ENCODE measurements at places on chromosomes 13 and 19. TPM values are rescaled to one million over a fixed set of nuclear protein-coding genes. Genes with fewer than 3 reads are reported as not detected.

Gene CPT1C
- 56.1 TPM for polyA plus RNA-seq

DNA sequence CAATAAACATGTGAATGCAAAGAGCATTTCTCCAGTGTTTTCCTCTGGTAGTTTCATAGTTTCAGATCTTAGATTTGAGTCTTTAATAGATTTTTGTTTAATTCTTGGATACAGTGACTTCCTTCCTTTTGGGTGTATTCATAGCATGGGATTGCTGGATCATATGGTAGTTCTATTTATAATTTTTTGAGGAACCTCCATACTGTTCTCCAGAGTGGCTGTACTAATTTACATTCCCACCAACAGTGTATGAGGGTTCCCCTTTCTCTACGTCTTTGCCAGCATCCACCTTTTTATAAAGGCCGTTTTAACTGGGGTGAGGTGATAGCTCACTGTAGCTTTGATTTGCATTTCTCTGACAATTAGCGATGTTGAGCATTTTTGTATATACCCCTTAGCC, 9.3 kb upstream of the CALM3 start:
- DNase-seq: no peak

DNA sequence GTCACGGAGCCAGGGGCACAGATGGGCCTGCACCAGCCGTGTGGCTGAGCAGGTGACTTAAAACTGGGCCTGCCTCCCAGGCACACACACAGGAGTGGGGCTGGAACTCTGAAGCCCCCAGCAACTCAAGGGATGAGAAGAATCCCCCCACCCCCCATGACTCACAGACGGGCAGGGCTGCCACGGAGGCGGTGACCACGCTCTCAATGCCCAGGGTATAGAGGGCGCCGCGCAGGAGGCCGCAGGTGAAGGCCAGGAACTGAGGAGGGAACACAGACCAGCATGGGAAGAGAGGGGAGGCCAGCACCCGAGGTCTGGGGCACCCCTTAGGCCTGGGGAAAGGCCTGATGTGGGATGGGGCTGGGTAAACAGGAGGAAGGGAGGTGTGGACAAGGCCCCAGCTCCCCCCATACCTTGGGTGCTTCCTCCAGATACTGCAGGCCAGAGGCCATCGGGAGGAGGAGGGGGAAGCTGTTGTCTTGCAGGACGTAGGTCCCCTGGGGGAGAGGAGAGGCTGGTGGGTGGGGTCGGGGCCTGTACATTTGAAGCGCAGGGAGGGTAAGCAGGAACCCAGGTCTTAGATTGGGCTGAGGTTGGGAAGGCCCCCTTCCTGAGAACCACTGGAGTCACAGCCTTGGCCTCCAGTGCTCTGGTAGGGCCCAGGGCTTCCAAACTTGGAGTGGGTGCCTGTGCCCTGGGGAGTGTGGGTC, 3.1 kb upstream of the NKPD1 start:
- DNase-seq: no peak

DNA sequence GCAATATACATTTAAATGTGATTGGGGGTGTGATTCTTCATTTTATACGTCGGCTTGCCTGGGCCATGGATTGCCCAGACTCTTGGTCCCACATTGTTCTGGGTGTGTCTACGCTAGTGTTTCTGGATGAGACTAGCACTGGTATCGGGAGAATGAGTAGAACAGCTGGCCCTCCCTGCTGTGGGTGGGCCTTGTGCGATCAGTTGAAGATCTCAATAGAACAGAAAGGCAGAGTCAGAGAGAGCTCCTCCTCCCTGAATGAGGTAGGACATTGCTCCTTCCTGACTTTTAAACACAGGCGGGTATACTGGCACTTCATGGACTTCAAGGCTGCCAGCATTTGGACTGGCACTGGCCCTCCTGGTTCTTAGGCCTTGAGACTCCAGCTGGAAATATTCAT, 603.0 kb downstream of the LIG4 start:
- DNase-seq: no peak

Gene ZNF600
- 4.4 TPM for polyA plus RNA-seq

Data from IMR-90 (cell line).